GM12891 (cell line): ENCODE measurements at places on chromosomes 1 and 21.

GRCh38 chr1:228094432-228095016 lies 8.6 kb downstream of the C1orf35 start:
- DNase-seq: no peak

GRCh38 chr1:45328680-45329079 lies 2.0 kb downstream of the HPDL start:
- DNase-seq: no peak

GRCh38 chr1:75470448-75470847 lies 140.5 kb downstream of the SLC44A5 start:
- DNase-seq: no peak

- no peak for DNase-seq
These were observed 41.4 kb upstream of the KIF1B start for GRCh38 chr1:10168912-10169514.

DNA sequence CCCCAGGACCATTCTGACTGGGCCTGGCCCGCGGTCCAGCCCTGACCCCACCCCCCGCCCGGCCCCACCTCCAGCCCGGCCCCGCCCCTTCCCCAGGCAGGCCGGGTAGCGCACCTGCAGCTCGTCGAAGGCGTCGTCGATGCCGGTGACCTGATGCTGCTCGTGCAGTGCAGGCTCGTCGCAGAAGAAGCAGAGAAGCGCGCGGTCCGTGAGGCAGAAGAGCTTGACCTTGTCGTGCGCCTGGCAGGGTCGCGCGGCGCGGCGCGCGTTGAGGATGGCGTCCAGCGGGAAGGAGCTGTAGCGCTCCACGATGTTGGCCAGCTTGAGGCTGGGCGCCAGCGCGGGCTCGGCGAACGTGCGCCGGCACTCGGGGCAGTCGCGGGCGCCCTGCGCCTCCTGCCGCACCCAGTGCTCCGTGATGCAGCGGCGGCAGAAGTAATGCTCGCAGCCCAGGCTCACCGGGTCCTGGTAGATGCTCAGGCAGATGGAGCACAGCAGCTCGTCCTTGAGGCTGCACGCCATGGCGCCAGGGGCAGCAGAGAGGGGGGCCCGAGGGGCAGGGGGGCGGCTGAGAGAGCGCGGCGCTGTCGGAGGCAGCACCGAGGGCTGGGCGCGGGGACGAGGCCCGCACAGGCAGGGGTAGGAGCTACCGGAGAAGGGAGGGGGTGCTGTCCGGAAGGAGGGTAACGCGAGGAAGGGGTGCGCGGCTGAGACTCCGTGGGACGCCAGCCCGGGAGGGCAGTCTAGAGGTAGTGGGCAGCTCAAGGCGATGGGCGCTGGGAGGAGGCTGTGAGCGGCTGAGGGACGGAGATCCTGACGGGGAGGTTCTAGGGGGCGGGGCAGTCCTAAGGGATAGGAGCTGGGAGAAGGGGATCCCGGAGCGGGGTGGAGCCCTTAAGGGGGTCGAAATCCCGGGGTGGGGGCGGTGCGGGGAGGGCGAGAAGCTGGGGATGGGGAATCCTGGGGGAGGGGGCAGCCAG lies 642 bp downstream of the TRIM62 start:
- peak; percentile 96 for DNase-seq

- no peak for DNase-seq
These were observed 34.3 kb upstream of the THEM4 start for GRCh38 chr1:151943591-151943990.

- DNase-seq: no peak
These were observed 69.5 kb upstream of the SSX2IP start for GRCh38 chr1:84759756-84760155.

GRCh38 chr1:96968541-96968940 lies 247.0 kb downstream of the PTBP2 start:
- DNase-seq: no peak

DNA sequence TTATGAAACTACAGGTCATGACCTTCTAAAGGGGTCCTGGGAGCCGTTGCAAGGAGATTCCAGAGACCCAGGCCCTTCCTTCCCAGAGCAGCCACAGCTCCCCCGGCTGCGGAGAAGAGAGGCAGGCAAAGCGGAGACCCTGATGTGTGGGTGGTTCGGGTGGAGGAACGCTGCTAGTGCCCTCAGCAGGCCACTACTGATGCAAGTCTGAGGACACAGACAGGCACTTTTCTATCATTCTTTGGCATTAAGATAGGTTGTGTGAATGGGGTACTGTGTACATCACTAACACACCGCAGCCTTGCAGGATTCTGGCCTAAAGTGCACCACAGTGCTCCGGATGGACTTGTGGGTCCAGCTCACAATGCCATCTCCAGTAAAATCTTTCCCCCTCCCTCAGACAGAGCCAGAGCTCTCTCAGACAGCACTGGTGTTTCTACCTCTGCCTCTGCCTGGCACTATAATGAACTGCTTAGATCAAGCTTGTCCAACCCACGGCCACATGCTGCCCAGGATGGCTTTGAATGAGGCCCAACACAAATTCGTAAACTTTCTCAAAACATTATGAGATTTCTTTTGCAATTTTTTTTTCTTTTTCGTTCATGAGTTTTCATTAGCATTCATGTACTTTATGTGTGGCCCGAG lies 121.4 kb downstream of the TGFBR3 start:
- no peak for DNase-seq

DNA sequence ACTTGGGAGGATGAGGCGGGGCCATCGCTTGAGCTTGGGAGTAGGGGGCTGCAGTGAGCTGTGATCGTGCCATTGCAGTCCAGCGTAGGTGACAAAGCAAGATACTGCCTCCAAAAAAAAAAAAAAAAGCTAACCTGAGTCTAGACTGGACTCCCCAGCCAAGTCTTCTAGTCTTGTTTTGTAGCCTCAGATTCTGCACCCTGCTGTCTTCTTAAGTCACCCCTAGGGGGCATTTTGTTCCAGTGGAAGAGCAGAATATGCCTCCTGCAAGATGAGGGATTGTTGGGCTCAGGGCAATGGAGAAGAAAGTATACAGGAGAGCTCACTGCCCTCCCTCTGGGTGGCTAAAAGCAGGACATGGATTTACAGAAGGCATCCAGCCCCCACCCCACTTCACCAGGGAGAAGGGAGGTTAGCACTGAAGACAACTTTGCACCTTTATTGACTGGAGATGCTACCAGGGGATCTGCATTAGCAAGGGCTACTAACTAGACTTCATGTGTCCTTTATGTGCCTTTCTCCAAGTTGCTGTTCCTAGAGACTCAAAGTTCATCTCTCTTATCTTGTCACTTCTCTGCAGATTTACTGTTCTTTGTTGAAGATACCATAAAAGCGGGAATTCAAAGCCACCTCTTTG lies 15.3 kb upstream of the RNF187 start:
- no peak for DNase-seq

GRCh38 chr1:70504176-70504820 lies 93.2 kb downstream of the CTH start:
- DNase-seq: peak; percentile 10

DNA sequence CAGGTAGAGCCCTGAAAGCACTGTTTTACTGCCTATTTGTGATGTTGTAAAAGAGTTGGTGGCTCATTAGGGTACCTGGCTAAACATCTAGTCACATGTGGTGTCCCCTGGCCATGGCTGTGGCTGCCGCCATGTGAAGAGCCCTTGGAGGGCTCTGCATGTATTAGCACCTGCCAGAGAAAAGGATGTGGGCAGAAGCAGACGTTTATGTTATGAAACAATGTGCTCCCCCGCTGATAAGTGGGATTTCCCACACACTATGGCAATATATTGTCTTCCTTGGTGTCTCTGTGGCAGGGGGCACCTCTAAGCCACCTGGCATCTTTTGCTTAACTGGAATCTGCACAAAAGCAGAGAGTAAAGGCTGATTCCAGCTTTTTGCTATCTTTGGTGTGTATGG lies 9.6 kb downstream of the TENT5C start:
- DNase-seq: no peak

DNA sequence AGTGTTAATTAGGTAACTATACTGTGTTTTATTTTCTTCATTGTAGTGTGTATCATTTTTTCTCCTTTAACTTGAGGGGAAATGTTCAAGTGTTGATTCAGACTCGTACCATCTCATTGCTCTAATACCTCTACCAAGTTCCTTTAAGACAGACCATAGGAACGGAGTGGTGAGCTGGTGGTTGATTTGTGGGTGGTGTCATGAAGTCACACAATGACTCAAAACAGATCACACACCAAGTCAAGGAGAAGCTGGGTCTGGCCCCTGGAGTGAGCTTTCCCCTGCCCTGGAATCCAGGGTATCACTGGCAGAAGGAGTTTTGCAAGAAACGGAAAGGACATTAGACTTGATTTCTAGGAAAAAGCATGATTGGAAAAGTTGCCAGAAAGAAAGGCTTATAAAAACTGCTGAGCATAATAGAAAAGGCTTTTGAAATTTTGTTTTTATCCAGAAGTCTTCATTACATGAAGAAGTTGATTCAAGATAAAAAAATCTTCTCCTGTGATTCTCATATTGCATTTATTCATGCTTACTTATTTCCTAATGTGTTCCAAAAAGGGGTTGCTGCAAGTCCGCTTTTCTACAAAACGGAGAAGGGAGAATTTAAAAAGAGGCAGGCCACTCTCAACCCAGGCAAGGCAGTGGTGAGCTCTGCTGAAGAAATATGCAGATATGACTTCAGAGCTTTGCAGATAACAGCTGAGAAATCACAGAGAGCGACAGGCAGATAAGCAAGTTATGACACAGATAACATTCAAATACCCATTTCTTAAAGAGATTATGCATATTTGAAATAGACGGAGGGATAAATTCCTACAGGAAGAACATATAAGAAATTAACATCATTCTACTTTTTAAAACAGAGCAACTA lies 79.7 kb downstream of the TBX19 start:
- no peak for DNase-seq

DNA sequence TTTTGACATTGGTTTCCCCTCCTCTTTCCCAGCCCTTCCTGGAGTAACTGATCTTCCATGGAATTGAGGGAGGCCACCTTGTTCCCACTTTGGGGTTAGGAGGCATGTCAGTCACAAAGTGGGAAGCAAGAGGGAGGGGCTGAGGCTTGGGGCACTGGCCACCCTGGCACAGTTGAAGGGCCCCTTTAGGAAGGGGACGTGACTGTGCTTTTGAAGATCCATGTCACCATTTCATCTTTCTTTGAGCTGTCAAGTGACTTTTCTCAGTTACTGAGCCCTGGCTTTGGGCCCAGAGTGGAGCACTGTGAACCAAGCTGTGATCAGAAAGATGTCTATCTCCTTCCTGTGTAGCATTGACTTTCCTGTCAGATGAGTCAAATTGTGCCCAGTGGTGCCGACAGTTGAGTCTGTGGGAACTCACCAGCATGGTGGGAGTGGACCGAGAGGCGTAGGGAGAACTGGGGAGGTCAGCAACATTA lies 38.5 kb upstream of the TDRD10 start:
- DNase-seq: no peak

- DNase-seq: no peak
These were observed 246.7 kb downstream of the PTPRU start for GRCh38 chr1:29482991-29483390.

- DNase-seq: no peak
These were observed 25.4 kb upstream of the B3GALT5 start for GRCh38 chr21:39587376-39587775.

DNA sequence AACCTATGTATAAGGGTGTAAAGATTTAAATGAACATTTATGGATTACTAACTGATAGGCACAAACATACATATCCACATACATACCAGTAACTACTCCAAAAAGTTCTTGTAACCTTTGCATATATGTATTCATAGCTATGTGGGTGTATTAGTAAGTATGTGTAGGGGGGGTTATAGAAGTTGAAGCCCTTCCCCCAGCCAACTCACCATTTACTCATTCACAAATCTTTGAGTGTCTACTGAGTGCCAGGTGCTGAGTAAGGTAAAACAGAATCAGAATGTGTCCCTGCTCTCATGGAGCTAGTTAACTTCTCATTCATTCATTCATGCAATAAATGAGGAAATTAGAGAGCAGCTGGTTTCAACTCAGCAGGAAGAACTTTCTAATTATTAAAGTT lies 1.3 kb downstream of the C1orf146 start:
- DNase-seq: no peak

DNA sequence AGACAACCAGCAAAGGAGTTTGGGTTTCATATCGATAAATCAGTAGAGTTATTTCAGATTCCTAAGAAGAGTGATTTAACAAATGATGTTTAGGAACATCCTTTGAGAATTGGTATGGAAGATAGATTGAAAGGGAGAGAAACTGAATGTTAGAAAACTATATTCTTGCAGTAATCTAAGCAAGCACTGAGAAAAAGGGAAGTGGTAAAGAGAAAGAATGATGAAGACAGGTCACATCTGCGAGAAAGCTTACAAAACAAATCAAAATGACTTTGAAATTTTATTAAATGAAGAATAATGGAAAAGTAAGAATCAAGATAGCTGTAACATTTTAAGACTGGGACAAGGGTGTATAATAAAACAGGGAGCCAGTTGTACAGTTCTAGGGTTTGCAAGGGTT lies 177.0 kb downstream of the HS2ST1 start:
- no peak for DNase-seq

DNA sequence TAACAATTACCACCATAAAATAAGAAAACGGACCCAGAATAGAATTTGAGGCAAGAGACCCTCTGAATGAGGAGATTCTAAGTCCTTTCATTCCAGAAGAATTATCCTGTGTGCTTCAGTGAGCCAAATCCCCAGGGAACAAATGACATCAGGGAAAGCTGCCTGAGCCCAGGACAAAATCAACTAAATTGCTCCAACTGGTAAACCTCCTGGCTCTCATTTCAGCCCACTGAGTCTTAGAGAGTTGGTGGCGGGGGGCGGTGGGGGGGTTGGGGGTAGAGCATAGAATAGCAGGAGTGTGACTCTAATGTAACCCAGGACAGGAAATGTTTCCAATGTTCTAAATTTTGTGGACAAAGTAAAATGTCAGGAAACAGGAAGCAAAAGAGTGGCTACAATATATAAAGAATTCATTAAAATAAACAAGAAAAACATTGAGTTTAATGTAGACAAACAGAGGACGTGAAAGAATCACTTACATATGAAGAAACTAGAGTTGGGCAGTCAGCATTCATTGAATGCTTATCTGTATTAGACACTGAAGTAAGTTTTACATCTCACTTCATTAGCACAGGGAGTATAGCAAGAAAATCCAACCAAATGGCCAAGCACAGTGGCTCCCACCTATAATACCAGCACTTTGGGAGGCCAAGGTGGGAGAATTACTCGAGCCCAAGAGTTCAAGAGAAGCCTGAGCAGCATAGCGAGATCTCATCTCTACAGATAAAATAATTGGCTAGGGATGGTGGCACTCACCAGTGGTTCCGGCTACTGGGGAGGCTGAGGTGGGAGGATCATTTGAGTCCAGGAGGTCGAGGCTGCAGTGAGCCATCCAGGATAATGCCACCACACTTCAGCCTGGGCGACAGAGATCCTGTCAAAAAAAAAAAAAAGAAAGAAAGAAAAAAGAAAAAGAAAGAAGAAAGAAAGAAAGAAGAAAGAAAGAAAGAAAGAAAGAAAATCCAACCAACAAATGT lies 75.1 kb downstream of the DHRS3 start:
- no peak for DNase-seq

DNA sequence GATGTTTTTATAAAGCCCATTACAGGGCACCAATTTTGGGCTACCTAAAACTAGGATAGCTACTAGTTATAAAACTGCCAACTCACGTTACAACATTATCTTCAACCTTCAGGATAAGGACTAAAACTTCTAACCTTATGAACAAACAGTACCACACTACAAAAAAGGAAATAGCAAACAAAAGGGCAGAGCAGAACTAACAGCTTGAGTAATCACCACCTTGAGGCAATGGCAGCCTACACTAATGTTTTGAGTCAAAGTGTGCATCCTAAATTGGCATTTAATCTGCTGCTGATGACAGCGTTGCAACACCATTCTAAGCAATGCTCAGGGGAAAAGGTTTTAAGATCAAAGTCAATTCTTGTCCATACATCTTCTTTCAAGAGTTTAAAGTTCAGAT lies 27.2 kb downstream of the PTP4A2 start:
- no peak for DNase-seq

GRCh38 chr1:10160173-10160572 lies 50.2 kb upstream of the KIF1B start:
- DNase-seq: no peak
